T1000 (cell line): ENCODE measurements at places on chromosomes 6 and 20.

DNA sequence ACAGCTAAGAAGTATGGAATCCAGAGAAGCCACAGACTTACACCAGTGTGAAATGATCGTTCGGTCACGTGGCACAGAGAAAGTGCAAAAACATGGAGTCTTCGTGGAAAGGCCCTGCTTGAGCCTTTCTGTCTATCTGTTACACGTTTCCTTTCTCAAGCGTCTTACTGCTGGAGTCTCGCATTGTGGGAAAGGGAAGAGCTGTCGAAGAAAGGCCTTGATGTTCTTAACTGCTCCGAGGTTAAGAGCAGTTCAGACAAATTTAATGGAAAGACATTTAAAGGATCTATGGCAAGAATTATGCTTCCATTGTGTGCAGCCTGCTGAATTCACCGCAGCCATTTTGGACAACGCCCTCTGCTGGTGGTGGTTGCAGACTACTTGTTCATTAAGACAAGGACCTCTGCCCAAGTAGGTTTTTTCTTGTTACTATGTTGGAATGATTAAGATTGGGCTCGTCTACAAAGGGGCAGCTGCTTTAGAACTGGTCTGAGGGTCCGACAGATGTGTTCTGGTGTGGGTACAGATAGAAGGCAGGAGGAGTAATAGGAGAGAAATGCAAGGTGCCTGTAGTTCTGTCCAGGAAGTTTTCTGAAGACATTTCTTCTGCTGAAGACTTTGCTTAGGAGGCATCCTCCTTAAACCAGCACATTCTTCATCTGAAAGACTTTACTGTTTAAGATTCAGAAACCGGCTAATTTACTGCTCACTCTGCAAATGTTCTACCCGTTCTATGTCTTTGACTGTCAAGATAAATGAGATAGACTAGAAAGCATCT is 24.7 kb upstream of the CCN6 start:
- DNase-seq: no peak

DNA sequence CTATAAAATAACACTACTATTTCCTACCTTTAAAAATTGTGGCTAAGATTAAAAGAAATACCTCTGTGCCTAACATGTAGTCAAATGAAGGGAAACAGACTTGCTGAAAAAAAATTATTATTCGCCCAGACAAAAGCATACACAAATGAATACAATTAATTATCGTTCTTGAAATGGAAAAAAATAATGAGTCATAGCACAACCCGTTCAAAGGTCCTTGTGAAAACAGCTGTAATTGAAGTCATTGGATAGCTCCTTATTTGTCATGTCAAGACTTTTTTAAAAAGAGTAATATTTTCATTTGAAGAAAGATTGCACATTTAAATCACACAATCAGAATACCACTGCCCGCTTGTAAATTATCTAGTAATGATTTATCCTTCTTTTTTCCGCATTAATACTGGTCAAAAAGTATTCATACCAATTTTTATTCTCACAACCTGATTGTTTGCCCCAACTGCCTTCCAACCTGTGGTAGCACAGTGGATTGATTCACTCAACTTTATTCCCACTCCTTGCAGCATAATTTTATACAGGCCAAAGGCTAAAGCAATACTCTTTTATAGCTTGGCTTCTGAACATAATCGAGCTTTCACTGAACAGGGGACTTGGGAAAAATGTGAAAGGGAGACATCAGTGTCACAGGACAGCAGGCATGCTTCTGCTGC is 655.2 kb upstream of the MAP3K7 start:
- no peak for DNase-seq

- DNase-seq: no peak
Measured at GRCh38 chr20:2416541-2417212, 36.0 kb downstream of the TGM6 start.

GRCh38 chr6:1287103-1287591 is 24.8 kb upstream of the FOXQ1 start:
- DNase-seq: no peak

- DNase-seq: no peak
Measured at GRCh38 chr6:157064502-157064901, 258.8 kb downstream of the TMEM242 start.
